GM12891 (cell line): ENCODE measurements at places on chromosomes 4 and X.
A peak's percentile ranks its signal among the peaks of the same experiment; 100 is the strongest.

DNA sequence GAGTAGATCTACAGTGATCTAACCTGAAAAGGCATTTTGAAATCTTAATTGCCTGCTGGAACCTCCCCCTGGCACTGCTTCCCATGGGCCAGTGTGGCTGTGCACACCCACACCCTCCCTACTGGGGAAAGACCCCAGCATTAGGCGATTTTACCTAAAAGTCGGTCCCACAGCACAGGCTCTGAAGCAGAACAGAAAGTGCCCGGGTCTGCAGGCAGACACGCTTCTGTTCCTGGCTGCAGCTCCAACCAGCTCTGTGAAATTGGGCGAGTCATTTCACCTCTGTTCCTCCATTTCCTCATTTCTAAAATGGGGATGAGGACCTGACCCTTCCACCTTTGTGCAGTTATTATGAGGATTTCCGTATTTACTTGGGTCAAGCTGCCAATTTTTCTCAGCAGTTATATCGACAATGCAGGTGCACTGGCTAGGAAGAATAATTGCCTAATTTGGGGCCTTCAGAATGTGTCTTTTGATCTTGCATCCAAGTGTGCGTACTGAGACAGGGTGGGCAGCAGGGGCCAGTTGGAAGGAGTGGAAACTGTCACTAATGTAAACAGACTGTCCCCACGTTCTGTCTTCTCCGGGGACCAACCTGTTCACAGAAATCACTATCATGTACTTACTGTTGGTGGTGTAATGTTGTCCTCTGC lies 7.1 kb downstream of the KLF3 start:
- DNase-seq, result no peak

DNA sequence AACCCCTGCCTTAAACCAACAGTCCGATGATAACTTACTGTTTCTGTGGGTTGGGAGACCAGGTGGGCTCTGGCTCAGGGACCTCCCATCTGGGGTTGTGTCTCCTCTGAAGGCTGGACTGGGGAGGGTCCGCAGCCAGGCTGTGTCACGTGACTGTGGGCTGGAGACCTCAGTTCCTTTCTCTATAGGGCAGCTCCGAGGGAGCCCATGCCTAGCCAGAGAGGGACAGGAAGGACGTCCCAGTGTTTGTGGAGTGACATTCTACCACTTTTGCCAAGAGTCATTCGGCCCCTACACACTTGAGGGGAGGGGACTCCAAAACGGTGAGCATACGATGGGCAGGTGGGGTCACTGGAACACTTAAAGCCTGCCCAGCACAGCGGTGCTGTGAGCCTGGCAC lies 4.5 kb downstream of the PCGF3 start:
- DNase-seq, result no peak

- no peak for DNase-seq
These were observed 847.7 kb upstream of the INTU start for GRCh38 chr4:126784966-126785580.

DNA sequence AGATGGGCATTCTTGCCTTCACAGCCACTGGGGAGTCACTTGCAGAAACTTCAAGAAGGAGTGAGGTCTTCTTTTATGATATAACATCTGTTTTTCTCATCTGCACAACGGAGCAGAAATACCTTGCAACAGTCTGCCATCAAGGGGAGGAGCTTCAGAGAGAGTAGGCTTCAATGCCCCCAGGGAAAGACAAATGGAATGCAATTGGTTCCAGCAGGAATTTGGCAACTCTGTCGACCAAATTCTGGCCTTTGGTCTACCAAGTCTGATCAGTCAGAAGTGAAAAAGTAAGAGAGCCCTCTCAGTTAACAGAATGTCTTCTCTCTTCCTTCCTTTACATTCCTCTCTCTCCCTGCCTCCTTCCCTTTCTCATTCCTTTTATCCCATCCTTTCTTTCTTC lies 229.3 kb downstream of the IDS start:
- no peak for DNase-seq

DNA sequence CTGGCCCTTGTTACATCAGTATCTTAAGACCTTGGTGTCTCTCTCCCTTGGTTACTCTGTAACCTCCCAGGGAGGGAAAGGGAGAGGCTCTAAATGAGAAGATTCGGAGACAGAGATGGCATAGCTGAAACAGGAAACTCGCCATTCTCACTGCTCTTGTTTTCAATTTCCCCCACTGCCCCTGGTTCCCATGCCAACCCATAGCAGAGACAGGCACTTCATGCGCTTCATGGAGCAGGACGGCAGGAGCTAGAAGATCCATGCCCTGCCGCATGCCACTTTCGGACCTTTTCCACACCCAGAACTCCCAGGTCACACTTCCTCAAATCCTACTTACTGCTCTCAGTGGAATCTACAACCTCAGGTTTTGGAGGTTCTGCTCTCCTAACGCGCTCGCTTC lies 3.1 kb downstream of the ZMYM3 start:
- no peak for DNase-seq

DNA sequence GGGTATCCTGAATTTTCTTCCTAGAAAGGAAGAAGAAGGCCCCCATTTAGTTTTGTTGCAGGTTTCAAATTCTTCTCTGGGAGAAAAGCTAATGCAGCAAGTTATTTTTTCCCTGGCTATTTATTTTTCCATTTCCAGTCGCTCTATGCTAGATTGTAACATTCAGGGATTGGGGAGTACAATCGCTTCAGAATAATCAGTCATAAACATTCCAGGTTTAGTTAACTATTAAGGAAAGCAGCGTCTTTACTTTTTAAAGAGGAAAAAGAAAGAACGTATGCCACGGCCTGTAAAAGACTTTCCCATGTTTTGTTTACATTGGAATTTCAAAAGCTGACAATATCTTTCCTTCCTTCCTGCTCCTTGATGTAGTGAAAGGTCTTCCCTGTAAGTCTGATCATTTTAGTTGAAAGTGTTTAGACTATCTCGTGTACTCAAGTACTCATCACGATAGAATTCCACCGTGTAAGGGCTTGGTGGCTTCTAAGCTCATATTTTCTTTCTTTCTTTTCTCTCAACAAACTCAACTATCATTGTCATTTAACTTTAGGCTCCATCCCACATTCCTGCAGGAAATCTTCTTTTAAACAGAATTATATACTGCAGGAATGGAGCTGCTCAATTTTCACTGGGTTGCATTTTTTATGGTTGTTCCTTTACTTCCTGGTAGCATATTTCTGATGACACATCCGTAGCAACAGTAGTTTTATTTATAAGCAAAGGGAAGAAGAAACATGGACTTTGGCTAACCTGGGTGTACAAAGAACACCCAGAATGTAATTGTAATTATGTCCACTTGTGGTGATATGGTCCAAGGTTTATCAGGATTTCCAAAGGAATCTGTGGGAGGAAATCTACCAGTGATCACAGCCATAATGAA lies 213.1 kb upstream of the FAT1 start:
- DNase-seq, result no peak

DNA sequence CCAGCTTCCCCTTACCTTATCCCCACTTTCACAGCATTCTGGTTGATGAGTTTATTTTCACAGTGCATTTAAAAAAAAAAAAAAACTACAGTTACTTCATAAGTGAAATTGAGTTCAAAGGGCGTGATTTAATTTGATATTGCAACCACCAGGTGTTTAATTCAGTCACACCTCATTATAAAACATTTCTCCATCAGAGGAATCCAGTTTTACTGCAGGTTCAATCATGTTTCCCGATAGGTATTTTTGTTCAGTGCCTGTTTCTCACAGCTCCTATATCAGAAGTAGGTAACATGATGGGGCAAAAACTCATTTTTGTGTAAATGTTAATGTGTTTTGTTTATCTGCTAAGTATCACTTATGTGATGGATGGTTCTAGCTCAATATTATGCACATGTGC lies 102.3 kb upstream of the PCDH7 start:
- no peak for DNase-seq

- no peak for DNase-seq
These were observed 3.9 kb upstream of the FAAH2 start for GRCh38 chrX:57282568-57282967.

DNA sequence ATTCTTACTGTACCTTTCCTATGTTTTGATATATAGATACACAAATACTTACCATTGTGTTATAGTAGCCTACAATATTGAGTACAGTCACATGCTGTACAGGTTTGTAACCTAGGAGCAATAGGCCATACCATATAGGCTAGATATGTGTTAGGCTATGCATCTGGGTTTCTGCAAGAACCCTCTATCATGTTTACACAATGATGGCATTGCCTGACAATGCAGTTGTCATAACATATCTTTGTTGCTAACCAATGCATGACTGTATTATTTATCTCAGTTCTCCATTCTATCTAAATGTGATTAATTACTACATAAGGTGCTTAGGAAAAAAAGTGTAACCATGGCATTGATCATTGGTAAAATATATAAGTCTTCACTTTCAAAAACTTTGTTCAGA lies 10.0 kb upstream of the SPCS3 start:
- DNase-seq, result no peak

DNA sequence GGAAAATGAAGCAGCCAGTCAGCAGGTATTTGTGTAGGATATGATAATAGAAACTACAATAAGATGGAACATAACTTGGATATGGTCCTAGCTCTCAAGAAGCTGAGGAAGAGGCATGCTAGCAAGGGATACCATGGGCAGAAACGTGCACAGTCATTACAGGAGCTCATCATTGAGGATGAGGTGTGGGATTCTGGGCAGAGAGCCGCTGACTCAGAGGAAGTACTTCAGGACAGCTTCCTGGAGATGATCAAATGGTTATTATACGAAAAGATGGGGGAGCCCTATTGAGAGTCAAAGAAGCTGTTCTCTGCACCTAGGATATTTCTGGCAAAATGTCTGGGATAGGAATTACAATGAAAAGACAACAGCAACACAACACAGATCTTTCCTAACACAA lies 116.0 kb upstream of the PDE5A start:
- DNase-seq, result no peak

- DNase-seq, result peak; percentile 43
These were observed at the start of gene MTMR1 for GRCh38 chrX:150692831-150693724. TSS of gene MTMR1 (plus strand) at chrX:150693396. CDS start at chrX:150693531, 135 bp downstream.

DNA sequence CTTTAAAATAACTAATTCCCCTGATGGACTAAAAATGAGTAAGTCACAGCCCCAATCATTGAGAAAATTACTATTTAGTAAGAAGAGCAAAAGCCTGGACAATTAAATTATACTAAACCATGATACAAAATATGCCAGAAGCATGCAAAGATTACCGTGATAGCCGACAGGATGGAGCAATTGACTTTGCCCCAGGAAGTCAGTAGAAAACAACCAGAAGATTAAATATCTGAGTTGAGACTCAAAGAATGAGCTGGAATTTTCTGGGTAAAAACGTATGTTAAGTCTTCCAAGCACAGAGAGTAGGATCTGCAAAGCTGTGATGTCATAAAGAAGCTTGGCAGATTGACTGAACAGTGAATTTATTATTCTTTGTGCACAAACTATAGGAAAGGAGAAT lies 816.1 kb upstream of the TENM3 start:
- no peak for DNase-seq

DNA sequence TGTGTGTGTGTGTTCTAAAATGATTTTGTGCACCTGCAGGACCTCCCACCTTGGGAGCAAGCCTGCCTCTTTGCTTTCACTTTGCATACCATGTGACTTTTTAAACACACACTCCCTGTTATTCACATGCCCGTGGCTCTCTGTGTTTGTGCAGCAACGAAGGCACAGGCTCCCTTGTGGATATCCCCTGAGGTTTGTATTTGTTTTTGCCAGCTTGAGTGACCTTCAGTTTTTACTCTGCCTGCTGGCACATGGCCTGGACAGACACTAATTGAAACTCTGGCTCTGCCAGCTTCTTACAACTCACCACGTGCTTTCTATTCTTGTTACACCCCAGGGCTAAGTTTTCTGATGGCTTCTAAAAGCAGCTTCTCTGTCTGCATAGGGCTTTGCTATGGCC lies 885.8 kb downstream of the SH3BGRL start:
- DNase-seq, result no peak

DNA sequence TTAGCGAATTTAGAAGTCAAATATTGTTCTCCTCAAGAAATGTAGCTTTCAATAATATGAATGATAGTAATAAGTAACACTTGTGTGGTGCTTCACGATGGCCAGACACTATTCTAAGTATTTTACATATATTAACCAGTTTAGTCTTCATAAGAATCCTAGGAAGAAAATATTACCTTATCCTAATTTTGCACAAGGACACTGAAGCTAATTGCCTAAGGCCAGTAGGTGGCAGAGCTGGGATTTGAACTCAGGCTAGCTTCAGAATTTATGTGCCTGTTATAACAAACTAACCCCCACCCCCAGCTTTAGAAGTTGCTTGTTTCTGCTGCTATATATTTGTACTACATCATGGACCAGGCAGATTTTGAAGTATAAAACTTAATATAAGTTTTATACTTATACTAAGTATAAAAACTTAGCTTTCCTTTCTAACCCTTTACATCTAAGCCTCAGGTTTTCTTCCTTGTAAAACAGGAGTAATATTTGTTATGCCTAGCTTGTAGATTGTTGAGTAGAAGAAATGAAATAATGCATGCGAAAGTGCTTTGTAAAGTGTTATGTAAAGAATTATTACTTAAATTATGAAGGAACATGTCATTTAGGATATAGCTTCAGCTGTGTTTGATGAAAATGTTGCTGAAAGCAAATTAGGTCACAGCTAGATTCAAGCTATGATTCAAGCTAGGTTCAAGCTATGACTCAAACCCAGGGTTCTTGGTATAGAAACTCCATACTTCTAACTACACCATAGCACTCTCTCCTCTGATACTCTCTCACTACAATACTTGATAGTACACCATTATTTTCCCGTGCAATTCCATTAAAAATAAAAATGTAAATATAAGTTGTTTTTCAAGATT lies 4.2 kb upstream of the CDS1 start:
- DNase-seq, result no peak

DNA sequence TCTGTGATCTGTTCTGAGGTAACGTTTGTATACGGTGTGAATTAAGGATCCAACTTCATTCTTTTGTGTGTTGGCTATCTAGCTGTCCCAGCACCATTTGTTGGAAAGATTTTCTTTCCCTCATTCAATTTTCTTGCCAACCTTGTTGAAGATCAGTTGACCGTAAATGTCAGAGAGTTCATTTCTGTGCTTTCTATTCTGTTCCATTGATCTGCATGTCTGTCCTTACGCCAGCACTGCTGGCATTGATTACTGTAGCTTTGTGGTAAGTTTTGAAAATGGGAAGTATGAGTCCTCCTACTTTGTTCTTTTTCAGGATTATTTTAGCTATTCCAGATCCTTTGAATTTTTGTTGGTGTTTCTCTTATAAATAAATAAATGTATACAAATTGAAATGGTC lies 60.8 kb downstream of the MTMR1 start:
- DNase-seq, result no peak

DNA sequence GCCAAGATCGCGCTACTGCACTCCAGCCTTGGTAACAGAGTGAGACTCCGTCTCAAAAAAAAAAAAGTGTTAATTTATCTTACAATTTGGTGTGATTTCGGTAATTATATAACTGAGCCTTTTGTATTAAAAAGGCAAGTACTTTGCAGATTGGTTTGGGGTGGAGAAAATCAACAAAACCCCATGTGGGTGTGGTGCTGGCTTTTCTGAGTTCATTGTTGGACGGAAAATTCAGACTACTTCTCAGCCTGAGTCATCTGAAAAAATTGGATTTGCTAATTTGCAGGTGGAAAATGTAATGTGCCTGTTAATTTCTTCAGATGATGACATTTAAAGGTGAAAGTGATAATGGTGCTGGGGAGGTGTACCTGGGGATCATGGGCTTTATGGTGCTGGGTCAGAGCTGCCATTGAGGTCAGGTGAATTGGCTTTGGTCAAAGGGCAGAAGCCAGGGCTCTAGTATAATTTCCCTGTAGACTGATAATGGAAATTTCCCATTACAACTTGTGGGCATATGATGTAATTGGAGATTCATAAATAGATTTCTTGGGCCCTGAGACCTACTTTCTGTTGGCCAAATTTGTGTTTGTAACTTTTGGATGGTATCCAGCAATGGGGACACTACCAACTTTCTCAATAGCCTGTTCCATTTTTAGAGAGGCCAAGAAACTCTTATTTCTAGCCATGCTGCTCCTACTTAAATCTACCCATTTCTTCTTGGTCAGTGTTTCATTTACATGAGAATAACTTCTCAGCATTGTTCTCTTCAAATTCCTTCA lies 74.3 kb upstream of the TEX13D start:
- DNase-seq, result no peak
